ENCODE measurements at places on chromosomes 12 and 14. TPM values are rescaled to one million over a fixed set of nuclear protein-coding genes. Genes with fewer than 3 reads are reported as not detected.

The LYZ gene
- polyA plus RNA-seq: 34.2 TPM

The PRIMA1 gene
- 4.1 TPM for polyA plus RNA-seq

The FITM1 gene
- polyA plus RNA-seq: 121 TPM

The RASSF8 gene
- 30.3 TPM for polyA plus RNA-seq

GRCh38 chr14:104522926-104523545, 56.5 kb upstream of the C14orf180 start:
- H3K27me3 ChIP-seq: peaks cover 7% of the 10 kb centered on the region
- H3K4me3 ChIP-seq: no peak overlapping the region
- H3K27ac ChIP-seq: no peak overlapping the region
- no peaks in the 10 kb centered on the region for H3K36me3 ChIP-seq

DNA sequence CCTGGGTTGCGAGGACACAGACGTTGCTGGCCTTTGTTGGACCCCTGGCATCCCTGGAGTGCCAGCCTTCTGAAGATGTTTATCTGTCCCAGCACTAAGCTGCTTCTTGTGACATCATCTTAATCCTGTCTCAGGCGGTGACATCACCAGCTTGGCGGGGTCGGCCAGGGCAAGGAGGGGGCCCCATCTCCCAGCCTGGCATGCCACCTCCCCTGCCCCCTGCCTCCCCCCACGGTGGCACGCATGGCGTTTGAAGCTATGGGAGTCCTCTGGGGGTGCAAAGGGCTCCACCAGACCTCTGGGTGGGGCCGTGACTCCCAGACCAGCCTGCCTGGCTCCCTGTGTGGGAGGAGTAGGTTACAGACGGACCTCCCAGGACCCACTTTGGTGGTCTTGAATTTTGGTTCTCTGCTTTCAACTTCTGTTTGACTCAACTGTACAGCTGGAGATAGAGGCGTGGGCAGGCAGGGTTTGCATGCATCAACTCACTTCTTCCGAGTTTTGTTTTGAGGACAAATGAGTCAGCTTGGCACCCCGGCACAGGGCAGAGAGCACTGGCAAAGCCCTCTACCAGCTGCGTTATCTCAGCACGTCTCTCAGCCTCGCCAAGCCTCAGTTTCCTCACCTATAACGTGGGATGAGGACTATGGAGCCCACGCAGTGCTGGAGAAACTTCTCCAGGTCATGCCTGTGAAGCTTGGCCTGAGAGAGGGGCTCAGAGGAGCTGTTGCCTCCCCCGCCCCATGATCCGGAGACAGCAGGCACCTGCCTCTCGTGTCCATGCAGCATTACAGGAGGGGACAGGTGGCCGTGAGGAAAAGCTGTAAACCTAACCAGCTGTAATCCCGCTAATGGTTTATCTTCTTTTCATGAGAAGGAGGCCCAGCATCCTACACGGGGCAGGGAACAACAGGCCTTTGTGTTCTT, 38.8 kb upstream of the EML1 start:
- H3K36me3 ChIP-seq: no peaks in the 10 kb centered on the region
- H3K27me3 ChIP-seq: peaks cover 2% of the 10 kb centered on the region
- H3K27ac ChIP-seq: no peak overlapping the region
- H3K4me1 ChIP-seq: peaks cover 80% of the 10 kb centered on the region
- no peak for DNase-seq
- no peak overlapping the region for H3K4me3 ChIP-seq

The SMARCD1 gene
- 61.2 TPM for polyA plus RNA-seq

The BAG5 gene
- polyA plus RNA-seq: 21.1 TPM

- peak overlapping the region; percentile 1 for H3K27ac ChIP-seq
- DNase-seq: no peak
- no peaks in the 10 kb centered on the region for H3K36me3 ChIP-seq
- H3K4me3 ChIP-seq: no peak overlapping the region
- H3K27me3 ChIP-seq: no peaks in the 10 kb centered on the region
These were observed 3.7 kb downstream of the ARHGDIB start for GRCh38 chr12:14957551-14958168.

- no peaks in the 10 kb centered on the region for H3K4me1 ChIP-seq
- H3K36me3 ChIP-seq: peaks cover 27% of the 10 kb centered on the region
- no peak overlapping the region for H3K4me3 ChIP-seq
- no peak overlapping the region for H3K27ac ChIP-seq
These were observed 44.1 kb upstream of the DYNC1H1 start for GRCh38 chr14:101920271-101920670.

- DNase-seq: peak; percentile 88
- H3K27me3 ChIP-seq: no peaks in the 10 kb centered on the region
- H3K4me1 ChIP-seq: peaks cover 4% of the 10 kb centered on the region
- H3K27ac ChIP-seq: no peak overlapping the region
- no peaks in the 10 kb centered on the region for H3K36me3 ChIP-seq
These were observed 113.3 kb downstream of the PRKD1 start for GRCh38 chr14:29814156-29815015.

DNA sequence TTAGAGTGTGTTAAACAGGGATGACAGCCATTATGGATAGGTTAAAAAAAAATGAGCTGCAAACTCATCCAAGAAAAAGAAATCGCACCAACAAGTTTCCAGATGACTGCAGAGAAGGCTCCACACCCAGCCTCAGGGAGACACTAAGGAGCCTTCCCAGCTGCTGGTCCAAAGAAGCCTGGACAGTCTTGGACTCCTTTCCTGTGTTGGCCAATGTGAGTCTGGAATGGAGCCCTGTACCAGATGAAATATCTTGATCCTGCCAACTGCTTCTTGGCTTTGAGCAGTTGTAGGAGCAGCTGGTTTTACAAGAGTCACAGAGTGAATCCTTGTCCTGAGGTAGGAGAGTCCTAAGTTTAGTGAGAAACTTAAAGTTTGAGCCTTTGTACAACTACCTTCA, 44.5 kb downstream of the SLC38A1 start:
- peak; percentile 94 for DNase-seq
- no peaks in the 10 kb centered on the region for H3K27me3 ChIP-seq
- peaks cover 15% of the 10 kb centered on the region for H3K36me3 ChIP-seq

The KRT83 gene
- not detected for polyA plus RNA-seq

DNA sequence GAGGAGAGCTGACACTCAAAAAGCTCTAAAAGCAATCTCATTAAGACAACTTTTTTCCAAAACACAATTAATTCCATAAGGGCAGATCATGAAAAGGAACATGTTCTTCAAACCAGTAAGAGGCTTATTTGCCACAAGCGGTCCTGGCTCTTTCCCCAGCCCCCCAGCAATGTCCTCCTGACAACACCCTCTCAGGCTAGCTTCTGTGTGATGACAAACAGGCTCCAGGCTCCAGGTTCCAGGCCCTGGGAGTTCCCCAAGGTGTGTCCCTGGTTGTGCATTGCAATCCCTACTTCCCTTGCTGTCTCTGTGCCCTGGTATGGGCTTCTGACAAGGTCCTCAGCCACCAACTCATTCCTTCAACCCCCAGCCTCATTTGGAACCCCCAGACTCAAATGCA, 8.9 kb downstream of the HVCN1 start:
- H3K27me3 ChIP-seq: no peaks in the 10 kb centered on the region
- peaks cover 7% of the 10 kb centered on the region for H3K4me1 ChIP-seq
- H3K27ac ChIP-seq: no peak overlapping the region
- H3K36me3 ChIP-seq: no peaks in the 10 kb centered on the region
- DNase-seq: no peak

DNA sequence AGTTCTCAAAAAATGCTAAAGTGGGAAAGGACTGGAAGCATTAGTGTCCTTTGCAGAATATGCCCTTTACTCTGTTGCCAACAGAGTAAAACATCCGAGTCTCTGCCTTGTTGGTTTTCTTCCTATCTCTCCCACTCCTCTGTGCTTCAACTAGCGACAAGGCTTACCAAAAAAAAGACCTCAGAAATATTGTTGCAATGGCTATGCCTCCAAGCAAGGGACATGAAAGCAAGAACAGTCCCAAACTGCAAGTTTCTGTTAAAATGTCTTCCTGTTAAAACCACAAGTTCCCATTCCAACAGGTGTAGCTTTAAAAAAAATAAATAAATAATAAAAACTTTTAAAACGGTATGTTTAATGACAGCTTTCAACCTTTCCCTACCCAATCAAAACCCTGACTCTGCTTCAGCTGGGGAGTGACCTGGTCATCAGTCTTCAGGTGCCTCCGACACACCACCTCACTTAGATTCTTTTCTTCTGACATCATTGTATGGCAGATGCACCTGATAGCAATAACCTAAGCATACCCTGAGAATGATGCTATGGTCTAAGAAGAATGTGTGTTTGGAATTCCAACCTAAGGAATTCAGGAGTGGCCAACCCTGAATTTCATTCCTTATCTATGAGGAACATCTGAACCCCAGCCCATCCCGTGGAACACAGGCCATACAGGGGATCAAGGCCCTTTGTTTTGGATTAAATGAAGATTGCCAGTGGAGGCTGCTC, 81.0 kb downstream of the RPS29 start:
- no peaks in the 10 kb centered on the region for H3K27me3 ChIP-seq
- H3K36me3 ChIP-seq: no peaks in the 10 kb centered on the region
- DNase-seq: no peak
- no peak overlapping the region for H3K27ac ChIP-seq
- no peaks in the 10 kb centered on the region for H3K4me1 ChIP-seq

- DNase-seq: no peak
- no peaks in the 10 kb centered on the region for H3K36me3 ChIP-seq
- no peaks in the 10 kb centered on the region for H3K4me1 ChIP-seq
- H3K27me3 ChIP-seq: no peaks in the 10 kb centered on the region
- H3K4me3 ChIP-seq: no peak overlapping the region
- no peak overlapping the region for H3K27ac ChIP-seq
These were observed 92.6 kb upstream of the ATP2B1 start for GRCh38 chr12:89801284-89801683.

DNA sequence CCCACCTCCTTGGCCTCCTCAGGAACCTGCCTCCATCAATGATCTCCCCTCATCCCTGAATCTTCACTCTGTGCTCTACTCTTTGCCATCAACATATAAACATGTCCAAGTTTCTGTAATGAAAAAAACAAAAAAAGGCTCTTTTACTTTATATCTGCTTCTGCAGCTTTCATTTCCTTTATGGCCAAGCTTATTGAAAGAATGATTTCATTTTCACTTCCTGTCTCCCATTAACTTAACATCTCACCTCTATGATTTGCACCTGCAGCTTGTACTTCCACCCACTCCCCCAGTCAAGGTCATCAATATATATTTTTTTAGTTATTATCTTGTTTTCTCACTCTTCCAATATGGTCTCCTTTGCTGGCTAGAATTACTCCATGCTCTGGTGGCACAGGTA, 15.6 kb upstream of the RNU6-7 start:
- no peaks in the 10 kb centered on the region for H3K4me1 ChIP-seq
- no peak overlapping the region for H3K27ac ChIP-seq
- no peak for DNase-seq
- no peaks in the 10 kb centered on the region for H3K27me3 ChIP-seq
- H3K4me3 ChIP-seq: no peak overlapping the region

DNA sequence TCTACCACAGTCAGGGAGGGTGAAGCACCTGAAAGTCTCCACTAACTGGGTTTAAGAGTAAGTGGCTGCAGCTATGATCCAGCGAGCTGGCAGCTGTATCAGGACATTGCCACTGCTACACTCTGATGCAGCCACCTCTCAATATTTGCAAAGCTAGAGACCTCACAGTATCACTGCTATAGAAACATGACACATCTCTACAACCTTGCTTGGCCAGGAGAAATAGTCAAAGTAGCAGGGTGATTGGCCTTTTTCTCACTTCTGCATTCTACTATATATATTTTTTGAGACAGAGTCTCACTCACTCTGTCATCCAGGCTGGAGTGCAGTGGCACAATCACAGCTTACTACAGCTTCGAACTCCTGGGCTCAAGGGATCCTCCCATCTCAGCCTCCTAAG, 9.3 kb upstream of the FMNL3 start:
- no peak for DNase-seq
- H3K4me1 ChIP-seq: no peaks in the 10 kb centered on the region
- no peak overlapping the region for H3K4me3 ChIP-seq

DNA sequence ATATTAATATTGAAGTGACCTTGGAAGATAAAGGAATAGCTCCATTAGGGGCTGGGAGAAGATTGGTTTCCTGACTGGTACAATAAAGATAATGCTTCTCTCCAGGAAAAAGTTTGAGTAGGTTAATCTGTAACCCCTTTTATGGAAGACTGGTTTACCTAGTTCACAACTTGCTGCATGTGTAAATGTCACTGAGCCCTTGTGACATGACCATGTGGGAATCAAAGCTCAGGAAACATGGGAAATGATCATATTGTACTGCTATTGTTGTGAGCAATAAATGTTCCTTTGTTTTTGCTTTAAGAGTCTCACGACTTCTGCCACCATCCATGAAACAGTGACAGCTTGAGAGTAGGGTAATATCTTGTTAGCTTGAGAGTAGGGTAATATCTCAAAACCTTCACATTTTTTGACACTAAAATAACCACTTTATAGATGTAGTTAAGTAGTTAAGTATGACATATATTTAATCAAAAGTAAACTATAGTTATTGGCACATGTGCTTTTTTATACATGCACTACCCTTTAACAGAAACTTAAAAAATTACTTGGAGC, 1338.6 kb downstream of the FSCB start:
- no peaks in the 10 kb centered on the region for H3K27me3 ChIP-seq
- no peak overlapping the region for H3K27ac ChIP-seq
- no peak for DNase-seq

DNA sequence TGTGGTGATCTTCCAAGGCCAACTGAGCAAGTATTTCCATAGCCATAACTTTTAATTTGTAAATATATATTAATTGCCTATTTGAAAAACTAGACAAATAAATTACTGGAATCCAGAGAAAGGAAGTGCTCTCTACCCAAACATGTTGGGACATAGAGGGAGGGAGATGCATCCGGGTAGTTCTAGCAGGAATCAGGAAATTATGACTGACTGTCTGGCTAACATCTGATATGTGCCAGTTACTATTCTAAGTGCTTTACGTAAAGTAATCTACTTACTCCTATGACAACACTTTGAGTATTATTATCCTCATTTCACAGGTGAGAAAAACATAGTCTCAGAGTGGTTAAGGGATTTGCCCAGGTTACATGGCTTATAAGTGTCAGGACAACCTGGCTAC, 147.7 kb upstream of the VASH1 start:
- no peak overlapping the region for H3K4me3 ChIP-seq
- peaks cover 2% of the 10 kb centered on the region for H3K27me3 ChIP-seq
- no peak for DNase-seq
- H3K4me1 ChIP-seq: no peaks in the 10 kb centered on the region

DNA sequence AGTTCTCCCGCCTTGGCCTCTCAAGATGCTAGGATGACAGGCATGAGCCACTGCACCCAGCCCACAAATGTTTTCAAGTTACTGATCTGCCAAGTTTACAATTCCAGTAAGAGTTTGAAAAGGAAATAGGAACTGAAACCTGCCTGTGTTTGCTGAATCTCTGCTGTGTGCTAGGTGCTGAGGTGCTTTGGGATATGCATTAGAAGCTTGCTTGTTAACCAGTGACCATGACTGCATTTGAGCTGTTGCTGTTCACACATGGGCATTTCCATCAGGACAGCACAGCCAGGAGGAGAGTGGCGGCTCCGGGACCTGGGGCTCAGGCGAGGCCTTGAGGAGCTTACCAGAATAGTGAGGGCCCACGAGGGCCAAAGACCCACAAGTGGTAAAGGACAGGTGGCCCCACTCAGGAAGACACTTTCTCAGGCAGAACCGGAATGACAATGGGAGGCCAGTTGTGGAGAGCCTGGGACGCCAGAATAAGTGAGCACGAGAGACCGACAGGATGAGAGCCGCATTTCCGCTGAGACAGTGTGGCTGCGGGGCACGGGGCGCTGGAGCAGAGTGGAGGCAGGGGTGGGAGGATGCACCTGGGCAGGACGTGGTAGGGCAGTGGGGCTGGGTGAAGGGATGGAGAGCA, 54.5 kb upstream of the MMP17 start:
- peak overlapping the region; percentile 32 for H3K27ac ChIP-seq
- H3K4me3 ChIP-seq: no peak overlapping the region
- H3K4me1 ChIP-seq: no peaks in the 10 kb centered on the region
- DNase-seq: peak; percentile 31

The LRFN5 gene
- polyA plus RNA-seq: 9.6 TPM

The SERPINA3 gene
- polyA plus RNA-seq: 0.12 TPM
